Adipocyte (in vitro differentiated cells): ENCODE measurements at places on chromosomes 4 and X.
A peak's percentile ranks its signal among the peaks of the same experiment; 100 is the strongest.

DNA sequence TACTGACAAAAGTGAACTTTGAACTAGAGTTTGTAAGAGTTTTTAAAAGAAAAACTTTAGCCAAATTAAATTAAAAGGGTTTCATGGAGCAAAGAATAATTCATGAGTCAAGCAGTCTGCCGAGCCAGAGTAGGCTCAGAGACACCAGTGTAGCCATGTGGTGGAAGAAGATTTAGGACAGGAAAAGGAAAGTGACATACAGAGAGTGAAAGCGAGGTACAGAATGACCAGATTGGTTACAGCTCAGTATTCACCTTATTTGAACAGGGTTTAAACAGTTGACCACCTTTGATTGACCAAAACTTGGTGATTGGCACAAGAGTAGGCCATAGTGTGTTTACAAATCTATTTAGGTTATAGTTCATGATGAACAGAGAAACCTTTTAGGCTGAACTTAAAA, 377.8 kb downstream of the KLHL4 start:
- no peak for DNase-seq

GRCh38 chr4:47642985-47643760, 158.1 kb downstream of the ATP10D start:
- DNase-seq: no peak

DNA sequence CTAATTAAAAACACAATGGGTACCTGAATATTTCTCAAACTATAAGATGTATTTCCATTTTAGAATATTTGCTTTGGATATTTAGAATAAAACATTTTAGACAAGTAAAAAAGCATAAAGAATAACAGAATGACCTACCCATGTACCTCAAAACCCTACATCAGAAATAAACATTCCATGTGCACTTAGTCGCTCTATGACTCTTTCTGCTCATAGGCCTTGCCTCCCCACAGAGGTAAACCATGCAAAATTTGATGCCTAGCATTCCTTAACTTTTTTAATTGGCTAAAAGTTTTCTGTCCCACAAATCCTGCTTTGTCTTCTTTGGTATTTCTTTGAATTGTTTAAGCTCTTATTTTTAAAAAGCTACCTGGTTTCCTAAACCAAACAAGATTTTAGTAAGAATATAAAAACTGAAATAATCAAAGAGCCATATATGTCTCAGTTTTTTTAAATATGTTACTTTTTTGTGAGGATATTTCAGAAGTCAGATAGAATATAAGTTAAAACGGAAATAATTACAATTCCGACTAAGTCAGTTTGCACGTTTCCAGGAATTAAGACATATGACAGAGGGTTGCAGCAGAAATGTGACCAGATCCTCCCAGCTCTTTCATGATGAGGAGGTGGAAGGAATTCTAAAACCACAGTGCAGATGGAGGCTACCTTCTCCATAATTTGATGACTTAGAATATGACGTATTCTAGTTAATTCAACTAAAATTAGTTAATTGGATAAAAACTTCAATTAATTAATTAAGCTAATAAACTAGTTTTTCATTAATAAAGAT, 102.5 kb downstream of the FIP1L1 start:
- DNase-seq: peak; percentile 65

GRCh38 chr4:141338238-141338637, 117.5 kb downstream of the ZNF330 start:
- DNase-seq: no peak

DNA sequence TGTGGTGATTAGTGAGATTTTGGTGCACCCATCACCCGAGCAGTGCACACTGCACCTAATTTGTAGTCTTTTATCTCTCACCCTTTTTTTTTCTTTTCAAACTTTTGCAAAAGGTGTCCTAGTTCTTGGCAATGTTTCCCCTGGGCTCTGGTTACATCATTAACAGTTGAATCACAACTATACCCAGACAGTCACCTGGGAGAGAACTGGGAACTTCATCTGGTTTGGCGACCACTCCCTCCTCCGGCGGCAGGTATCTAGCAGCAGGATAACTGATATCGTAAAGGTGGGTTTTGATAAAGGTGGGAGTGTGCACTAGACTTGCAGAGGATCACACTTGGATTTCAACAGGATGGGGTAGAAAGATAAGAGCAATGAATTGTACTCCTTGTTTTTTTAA, 140.5 kb downstream of the CHIC2 start:
- no peak for DNase-seq

DNA sequence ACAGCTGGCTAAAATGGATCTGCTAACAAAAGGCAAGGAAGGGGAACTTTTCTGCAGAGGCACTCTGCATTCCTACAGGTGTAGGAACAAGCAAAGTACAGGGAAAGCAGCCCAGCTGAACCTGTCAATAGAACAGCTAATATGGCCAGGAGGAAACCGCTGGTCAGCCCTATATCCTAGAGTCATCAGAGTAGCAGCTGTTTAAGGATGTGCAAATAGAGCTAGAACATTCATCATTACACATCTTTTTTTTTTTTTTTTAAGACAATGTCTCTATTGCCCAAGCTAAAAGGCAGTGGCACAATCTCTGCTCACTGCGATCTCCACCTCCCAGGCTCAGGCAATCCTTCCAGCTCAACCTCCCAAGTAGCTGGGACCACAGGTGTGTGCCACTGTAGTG, 163.0 kb downstream of the BTC start:
- no peak for DNase-seq

GRCh38 chr4:189049682-189050081, 891.0 kb upstream of the FRG1 start:
- DNase-seq: no peak

DNA sequence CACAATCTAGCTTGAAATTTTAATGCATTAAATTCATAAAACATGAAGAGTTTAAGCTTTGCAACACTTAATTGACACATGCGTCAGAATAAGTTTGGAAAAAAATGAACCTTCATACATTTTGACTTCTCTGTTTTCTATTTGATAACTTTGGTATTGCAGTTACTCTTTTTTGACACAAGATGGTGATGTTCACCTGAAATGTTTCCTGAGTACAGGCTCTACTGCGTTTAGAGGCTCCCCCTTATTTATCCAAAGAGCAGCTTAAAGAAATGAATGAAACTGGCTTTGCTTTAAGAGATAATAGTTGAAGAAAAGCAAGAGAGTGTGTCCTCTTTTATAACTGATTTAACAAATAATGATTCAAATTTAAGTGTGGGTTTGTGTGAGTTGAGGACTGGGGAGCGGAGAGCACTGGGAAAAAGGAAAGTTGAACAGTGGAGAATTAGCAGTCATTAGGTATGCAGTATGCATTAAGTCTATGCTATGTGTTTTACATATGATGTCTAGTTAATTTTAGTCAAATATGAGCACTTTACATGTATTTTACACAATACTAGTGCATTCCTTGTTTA, 180.6 kb upstream of the NUDT6 start:
- peak; percentile 77 for DNase-seq

DNA sequence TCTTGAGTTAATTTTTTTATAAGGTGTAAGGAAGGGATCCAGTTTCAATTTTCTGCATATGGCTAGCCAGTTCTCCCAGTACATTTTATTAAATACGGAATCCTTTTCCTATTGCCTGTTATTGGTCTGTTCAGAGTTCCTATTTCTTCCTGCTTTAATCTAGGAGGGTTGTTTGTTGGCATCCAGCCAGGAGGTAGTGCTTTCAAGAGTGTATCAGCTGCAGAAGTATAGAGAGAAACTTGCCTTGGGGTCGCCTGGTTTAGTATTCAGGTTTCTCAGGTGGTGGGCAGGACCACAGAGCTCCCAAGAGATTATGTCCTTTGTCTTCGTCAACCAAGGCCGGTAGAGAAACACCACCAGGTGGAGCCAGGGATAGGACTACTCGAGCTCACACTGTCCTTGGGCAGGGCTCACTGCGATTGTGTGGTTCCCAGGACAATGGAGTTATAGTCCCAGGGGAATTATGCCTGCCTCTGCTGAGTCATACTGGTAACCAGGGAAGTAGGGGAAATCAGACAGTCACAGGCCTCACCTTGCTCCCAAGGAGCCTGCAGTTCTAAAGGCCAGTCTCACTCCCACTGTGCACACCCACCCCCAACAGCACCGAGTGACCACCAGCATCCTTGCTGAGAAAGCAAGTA, 168.1 kb downstream of the VSIG4 start:
- DNase-seq: no peak

GRCh38 chr4:128955751-128956150, 137.6 kb downstream of the SCLT1 start:
- DNase-seq: no peak

GRCh38 chr4:156832886-156833285, 138.7 kb downstream of the PDGFC start:
- DNase-seq: peak; percentile 19

DNA sequence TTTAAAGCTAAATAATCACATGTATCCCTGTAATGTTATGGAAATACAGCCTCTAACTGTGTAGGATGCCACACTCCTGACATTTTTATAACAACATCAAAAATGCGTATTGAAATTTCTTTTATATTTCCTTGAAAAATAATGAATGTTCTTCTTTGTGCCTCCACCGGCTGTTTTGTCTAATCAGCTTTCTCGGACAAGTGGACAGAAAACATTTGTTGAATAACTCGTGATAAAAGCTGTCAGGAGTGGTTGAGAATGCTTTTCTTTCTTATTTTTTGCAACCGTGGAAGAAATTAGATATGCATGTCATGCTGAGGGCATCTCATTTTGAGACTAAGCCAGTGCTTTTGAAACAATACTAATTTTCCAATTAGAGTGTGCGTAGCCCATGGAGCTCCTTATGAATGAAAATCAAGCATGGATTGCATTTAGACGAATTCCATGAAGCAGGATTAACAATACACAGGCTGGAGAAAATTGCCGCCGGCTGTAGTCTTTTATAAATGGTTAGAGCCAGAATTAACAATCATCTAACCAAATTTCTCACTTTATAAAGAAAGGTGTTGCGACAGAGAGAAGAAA, 614.5 kb upstream of the LCORL start:
- peak; percentile 3 for DNase-seq

GRCh38 chr4:149048451-149049143, 606.4 kb upstream of the NR3C2 start:
- DNase-seq: no peak

DNA sequence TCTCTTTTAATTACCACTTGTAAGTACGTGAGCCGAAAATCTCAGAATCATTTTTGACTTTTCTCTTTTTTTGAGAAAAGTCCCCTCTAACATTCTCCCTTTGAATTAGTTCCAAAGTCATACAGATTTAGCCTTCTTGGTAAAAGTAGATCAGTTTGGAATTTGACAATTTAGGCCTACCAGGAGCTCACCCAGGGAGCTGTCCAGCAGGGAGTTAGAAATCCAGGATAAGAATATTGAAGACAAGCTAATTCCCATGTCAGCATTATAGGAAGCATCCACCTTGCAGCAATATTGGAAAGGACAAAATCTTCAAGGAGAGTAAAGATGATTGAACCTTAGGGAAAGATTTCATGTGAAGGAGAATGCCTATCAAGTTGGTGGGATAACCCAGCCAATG, 352.2 kb upstream of the CPEB2 start:
- DNase-seq: peak; percentile 22

- DNase-seq: peak; percentile 56
Observed at GRCh38 chrX:77597090-77597489, 149.9 kb downstream of the FGF16 start.

- no peak for DNase-seq
Observed at GRCh38 chr4:163367651-163368050, 24.0 kb downstream of the NPY5R start.

DNA sequence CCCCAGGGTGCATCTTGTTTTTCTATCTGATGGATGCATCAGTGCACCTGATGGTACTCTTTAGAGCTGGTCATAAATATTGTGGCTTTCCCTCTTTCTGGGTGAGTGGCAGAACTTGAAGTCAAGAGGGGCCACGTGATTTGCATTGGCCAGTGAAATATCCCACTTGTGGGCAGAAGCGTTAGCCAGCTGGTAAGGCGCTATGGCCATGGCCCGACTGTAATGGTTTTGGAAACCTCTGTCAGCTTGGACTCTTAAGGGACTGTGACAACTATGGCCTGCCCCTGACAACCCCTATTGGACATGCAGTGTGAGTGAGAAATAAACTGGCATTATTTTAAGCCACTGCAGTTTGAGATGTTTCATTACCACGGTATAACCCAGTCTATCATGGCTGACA, 72.8 kb downstream of the SEL1L3 start:
- DNase-seq: no peak

- DNase-seq: no peak
Observed at GRCh38 chr4:75786938-75787337, 62.6 kb downstream of the USO1 start.

DNA sequence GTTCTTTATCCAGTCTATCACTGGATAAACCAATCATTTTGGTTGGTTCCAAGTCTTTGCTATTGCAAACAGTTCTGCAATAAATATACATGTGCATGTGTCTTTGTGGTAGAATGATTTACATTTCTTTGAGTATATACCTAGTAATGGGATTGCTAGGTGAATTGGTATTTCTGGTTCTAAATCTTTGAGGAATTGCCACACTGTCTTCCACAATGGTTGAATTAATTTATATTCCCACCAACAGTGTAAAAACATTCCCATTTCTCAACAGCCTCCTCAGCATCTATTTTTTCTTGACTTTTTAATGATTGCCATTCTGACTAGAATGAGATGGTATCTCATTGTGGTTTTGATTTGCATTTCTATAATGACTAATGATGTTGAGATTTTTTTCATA, 791.7 kb upstream of the AGA start:
- DNase-seq: no peak

DNA sequence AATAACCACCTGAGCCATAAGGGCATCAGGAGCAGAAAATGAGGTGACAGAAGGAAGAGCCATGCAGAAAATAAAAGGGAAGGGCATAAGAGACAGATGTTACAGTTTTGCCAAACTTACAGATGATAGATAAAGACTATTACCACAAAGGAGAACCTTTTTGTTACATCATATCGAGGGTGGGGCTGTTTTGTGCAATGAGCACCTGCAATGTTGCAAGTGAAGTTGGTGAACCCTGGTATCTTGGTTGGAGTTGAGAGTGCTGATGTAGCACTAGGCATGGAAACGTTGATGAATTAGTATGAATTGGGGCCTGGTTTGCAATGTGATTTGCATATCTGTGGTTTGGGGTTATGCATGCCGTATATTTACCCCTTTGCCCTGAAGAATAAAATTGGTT, 119.8 kb upstream of the TEX13D start:
- no peak for DNase-seq

GRCh38 chrX:139563251-139563650, 32.7 kb downstream of the F9 start:
- no peak for DNase-seq

DNA sequence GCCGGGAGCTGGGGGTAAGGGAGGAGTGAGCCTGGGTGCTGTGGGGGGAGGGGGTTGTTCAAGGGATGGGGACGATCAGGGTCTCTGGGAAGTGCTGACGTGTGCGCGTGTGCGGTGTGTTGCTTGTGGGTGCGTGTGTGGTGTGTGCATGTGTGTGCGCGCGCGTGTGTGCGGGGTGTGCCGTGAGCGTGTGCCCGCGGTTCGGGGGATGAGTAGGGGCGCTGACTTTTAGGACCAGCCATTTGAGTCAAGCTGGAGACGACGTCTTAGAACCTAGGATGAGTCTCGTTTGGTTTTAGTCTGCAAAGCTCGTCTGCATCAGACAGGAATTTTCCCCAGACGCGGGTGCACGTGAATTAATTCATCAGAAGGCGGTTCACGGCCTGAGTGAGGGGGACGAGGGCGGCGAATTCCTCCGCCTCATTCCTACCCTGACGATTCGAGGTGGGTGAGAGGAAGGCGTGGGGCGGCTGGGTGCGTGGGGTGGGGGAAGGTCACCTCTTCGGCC, 950 bp upstream of the TMEM271 start:
- peak; percentile 22 for DNase-seq

GRCh38 chr4:53508446-53508845, 82.8 kb downstream of the LNX1 start:
- DNase-seq: peak; percentile 63
